Thoracic aorta (tissue), 2 donors: ENCODE measurements at places on chromosomes 5 and 9. TPM values are rescaled to one million over a fixed set of nuclear protein-coding genes. Genes with fewer than 3 reads are reported as not detected.

The TRPM6 gene
- total RNA-seq = 0.41 TPM

The LCP2 gene
- total RNA-seq = 56.9 TPM

The PAEP gene
- total RNA-seq = not detected

The CCDC192 gene
- not detected for total RNA-seq

The QRFP gene
- total RNA-seq = not detected

The MARCHF3 gene
- total RNA-seq = 10.4 TPM

The ARHGEF39 gene
- total RNA-seq = 1.2 TPM

The CXCL14 gene
- total RNA-seq = 27.5 TPM

DNA sequence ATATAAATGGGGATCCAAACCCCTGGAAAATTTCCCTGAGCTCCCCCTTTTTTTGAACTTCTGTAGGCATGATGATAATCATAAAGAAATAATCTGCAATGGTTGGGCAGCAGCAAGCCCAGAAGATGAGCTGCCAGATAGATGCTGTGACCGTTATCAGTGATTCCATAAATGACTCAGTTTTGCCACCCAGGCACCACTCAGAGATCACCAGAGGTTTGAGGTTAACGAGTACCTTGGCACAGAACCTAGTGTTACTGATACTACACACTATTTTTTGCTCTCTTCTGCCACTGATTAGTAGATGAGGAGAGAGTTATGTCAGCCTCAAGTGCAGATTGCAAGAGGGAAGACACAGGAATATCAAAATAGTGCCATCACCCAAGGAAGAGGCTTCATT, 199.3 kb upstream of the PTGER4 start:
- no peak for DNase-seq

GRCh38 chr9:104339692-104340091, 164.4 kb upstream of the OR13F1 start:
- DNase-seq = no peak

- DNase-seq = no peak
Observed at GRCh38 chr5:17398431-17398830, 99.6 kb upstream of the TAF11L2 start.

GRCh38 chr5:157659868-157660660, 7.8 kb upstream of the SOX30 start:
- no peak for DNase-seq

DNA sequence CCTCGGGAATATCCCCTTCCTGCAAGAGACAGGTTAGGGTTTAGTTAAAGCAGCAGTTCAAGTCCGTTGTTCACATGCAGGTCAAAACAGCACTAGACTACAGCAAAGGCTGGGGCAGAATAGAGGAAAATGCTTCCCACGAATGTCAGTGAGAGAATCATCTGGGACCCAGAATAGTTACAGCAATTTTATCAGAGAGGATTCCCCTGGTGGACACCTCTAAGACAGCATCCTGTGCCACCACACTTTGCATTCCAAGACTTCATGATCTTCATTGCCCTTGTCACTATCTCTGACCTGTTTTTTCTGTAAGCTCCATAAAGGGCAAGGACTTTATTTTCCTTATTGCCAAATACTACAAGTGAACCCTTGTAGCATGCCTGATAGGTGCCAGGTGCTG, 12.9 kb downstream of the GRXCR2 start:
- no peak for DNase-seq

- DNase-seq = no peak
Observed at GRCh38 chr9:123377211-123377971, 21.4 kb downstream of the CRB2 start.

GRCh38 chr9:15501179-15501578, 9.6 kb downstream of the PSIP1 start:
- DNase-seq = no peak

- no peak for DNase-seq
Observed at GRCh38 chr5:11377896-11378295, 526.4 kb downstream of the CTNND2 start.

DNA sequence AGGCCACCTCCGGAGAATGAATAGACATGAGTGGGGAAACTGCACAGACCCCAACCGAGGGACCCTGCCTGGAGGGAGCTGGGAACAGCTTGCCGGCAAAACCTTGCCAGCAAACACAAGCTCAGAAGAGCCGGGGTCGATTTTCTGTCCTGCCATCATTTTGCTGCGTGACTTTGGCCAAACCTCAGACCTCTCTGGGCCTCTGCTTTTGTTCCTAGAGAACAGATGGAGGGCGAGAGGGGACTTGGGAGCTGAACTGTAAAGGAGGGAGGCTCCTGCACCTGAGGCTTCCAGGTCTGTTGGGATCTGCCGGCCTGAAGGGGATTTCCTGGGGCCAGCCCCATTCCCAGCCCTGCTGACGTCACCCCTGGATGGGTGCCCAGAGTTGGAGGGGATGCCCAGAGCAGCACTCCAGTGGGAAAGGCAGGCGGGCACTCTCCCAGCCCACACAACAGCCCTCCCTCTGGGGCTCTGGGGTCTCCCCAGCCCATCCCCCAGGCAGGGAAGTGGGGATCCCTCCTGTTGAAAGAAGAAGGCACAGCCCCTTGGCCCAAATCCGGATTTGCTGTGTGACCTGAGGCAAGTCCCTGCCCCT, 40.4 kb upstream of the SYNPO start:
- DNase-seq = peak; percentile 64

GRCh38 chr5:160978944-160979343, 126.9 kb upstream of the ATP10B start:
- no peak for DNase-seq

GRCh38 chr5:16700081-16700480, 83.3 kb upstream of the RETREG1 start:
- no peak for DNase-seq

- DNase-seq = no peak
Observed at GRCh38 chr5:175822225-175822624, 49.2 kb upstream of the CPLX2 start.

GRCh38 chr5:168681556-168682183, 102.5 kb upstream of the PANK3 start:
- no peak for DNase-seq

- no peak for DNase-seq
Observed at GRCh38 chr9:38713426-38713825, 6.5 kb downstream of the FAM240B start.

DNA sequence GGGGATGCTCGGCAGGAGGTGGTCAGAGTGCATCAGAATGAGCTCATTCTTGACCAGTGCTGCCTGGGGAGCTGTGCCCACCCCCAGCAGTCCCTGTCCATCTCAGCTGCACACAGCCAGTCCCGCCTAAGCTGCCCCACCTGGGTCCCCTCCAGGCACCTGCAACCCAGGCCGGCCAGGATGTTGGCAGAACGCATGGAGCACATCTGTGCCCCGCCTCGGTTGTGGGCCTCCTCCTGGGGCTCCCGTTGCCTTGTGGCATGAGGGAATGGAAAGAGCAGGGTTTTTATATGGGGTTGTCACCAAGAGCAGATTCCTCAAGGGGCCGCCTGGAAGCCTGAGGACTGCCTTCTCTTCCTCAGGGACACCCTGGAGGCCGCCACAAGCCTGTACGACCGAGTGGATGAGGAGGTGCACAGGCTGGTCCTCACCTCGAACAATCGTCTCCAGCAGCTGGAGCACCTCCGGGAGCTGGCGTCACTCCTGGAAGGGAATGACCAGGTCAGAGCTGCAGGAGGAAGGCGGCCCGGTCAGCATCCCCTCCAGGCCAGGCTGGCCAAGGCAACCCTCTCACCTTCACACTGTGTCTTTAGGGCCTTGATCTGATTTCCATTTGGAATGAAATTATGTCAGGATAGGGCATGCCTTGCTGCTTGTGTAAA, 34.8 kb upstream of the LRRC14B start:
- no peak for DNase-seq
